ENCODE measurements at places on chromosomes 16 and 17.

- no peak for DNase-seq
Measured at GRCh38 chr16:30649725-30650368, 913 bp upstream of the PRR14 start.

DNA sequence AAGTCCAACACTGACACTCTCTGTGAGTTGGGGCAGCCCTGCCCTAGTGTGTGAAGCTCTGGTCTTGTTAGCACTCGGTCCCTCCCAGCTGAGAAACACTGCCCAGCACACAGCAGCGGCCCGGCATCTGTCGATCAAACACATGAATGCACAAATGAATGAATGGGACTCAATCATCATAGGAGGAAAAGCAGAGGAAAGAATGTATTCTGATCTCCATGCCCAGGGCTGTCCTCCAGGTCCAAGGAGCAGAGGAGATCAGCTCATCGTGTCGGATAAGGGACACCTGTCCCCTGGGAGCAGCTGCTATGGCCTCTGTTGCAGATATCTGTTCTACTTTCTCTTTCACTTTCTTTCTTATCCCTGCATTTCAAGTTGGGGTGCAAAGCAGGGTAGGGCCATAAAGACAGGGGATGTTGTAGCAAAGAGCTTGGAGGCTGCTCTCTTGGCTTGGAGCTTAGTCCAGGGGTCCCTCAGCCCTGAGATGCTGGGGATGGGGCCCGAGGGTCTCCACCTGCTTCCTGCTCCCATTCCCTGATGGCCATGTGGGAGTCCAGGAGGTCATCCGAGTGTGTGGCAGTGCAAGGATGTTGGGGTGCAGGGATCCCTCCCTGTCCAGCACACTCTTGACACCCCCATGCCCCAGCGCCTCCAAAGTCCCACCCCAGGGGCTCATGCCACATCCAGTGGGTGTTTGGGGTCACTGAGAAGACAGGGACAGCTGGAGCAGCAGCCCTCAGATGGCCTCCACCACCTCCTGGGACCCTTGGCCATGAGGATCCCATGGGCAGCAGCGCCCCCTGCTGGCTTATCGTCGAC lies 88.2 kb downstream of the IRF8 start:
- DNase-seq, result peak; percentile 14

DNA sequence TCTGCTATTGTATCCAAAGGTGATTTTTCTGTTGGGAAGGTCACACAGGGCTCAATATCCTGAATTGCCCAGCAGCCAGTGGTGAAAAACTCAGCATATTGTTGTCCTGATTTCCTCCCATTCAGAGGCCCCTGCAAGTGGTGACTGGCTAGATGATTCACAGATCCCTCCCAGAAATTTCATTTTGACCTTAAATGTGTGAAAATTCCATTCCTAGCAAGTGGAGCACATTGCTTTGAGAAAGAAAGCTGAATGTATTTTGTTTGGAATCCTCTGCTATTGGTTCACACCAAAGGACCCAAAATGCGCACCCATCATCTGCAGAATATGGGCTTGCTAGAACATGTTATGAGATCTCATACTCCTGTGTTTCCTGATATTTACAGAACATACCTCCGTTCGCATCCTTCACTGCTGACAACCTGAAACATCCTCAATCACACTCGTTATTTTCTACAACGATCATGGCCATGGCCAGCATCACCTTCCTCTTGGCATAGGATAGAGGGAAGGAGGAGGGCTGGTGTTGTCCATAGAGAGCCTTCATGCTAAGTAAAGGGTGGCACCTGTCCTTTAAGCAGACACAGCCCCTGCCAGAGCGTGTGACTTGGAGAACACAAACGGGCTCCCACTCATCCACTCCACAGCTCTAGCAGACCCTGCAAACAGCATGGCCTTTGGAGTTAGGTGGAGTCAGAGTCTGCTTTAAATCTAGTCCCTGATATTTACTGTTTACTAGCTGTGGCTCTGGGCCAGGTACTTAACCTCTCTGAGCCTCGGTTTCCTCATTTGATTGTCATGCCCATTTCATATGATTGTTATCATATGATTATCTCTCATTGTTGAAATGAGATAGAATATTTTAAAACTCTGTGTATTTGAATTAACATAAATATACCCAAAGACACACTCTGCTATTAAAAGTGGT lies 30.4 kb upstream of the NFAT5 start:
- DNase-seq, result no peak

GRCh38 chr16:56628486-56629350 lies 3.1 kb downstream of the MT1E start:
- DNase-seq, result no peak

- DNase-seq, result peak; percentile 35
Measured at GRCh38 chr17:48915459-48916282, 7.5 kb downstream of the UBE2Z start.

DNA sequence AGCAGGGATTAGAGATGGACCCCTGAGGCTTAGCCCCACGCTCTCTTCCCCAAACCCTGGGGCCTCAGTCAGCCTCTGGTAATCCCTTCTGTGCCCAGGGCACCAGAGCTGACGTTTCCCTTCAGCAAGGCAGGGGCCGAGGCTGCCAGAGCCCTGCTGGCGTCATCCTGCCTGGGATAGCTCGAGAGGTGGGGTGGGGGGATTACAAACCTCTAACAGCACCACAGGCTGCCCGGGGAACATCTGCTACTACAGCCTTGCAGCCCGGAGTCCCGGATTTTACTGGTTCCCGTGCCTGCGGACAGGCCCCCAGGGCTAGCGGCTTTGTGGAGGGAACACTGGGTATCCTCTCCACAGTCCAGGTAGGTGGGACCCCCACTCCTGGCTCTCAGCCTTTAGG lies at the start of gene AANAT:
AANAT (plus strand) TSS at position 238 of the 400 bp plus-strand sequence. CDS start 1,144 bp downstream, outside the sequence.
- no peak for DNase-seq

GRCh38 chr17:6787081-6787693 lies 11.2 kb downstream of the FBXO39 start:
- no peak for DNase-seq

DNA sequence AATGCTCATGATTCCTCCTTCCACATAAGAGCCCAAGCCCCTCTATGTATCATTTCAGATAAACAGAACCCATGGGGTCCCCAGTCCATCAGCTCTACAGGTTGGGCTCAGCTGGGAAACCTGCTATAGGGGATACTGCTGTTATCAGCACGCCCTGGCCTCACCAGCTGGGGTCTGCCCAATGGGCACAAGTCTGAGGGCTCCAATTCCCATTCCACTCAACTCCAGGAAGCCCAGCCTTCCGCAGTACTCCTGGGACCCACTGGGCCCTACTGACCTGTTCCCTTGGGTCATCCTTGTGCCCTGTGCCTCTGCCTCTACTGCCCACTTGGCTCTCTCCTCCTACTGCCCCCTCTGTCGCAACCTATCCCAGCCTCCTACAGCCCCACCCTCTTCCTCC lies 16.2 kb upstream of the XYLT2 start:
- DNase-seq, result no peak

DNA sequence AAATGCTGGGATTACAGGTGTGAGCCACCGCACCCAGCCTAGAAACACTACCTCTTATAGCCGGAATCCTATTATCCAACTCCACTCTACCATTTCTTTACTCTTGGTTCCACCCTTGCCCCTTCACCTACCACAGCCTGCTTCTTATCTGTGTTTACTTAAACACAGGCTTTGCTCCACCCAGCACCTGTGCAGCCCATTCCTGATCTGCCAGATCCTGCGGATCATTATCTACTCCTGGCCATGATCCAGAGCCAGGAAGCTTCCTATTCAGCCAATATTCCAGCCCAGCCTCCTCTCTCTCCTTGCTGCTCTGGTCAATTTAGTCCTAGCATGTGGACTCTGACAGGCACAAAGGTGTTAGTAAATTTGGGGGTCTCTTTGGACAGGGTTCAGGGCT lies 98.8 kb upstream of the MED13 start:
- no peak for DNase-seq

DNA sequence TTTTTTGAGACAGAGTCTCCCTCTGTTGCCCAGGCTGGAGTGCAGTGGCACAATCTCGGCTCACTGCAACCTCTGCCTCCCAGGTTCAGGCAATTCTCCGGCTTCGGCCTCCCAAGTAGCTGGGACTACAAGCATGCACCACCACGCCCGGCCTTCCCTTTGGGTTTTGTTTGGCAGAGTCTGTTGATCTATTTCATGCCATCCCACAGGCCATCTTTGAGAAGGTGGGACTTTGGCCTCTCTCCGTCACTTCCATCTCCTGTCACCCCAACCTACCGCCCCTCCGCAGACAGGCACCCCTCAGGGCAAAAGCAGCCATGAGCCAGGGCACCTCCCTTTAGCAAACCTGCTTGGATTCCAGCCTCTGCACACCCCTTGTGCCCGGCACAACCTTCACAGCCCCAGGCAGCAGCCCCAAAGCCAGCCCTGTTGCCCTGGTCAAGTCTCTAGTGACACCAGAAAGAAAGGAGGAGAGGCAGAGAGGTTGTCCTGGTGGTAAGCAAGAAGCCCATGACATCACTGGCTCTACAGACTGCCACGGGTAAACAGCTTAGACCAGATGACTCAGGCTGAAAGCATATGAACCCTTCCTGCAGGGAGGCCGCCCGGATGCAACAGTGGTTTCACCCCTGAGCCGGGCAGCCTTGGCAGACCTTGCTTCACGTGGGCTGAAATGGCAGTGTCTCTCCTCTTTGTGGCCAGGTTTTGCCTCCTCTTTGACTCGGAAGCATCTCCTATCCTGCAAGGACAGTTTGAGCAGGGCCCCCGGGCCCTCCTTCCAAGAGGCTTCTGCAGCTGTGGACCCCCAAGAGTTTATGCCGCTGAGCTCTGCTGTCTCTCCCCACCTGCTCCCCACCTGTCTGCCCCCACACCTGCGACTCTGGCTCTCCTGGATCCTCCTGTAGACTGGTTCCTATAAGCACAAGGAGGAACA lies 8.1 kb upstream of the TIMP2 start:
- peak; percentile 51 for DNase-seq

DNA sequence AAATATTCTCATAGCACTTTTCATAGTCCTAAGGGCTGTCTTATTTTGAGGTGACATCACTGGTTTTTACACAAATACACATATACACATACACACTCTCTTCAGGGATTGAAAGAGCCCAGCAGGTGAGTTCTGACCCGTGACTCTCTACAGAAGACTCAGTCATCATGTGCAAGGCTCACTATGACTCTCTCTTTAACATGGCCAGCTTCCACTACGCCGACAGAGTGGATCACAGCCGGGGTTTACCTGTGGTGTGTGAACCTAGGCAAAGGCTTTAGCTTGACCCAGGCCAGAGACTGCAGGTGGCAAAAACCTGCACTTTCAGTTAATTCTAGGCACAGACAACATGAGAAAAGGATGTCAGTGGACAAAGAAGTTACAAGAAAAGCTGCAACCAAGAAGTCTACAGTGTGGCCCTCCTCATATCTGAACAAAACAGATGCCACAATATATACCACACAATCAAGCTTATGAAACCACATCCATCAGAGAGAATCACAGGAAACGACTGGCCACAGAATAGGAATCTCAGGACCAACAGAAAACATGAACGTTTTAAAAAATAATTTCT lies 56.5 kb downstream of the CYTH1 start:
- no peak for DNase-seq

GRCh38 chr16:48546774-48547173 lies 63.2 kb downstream of the N4BP1 start:
- no peak for DNase-seq

DNA sequence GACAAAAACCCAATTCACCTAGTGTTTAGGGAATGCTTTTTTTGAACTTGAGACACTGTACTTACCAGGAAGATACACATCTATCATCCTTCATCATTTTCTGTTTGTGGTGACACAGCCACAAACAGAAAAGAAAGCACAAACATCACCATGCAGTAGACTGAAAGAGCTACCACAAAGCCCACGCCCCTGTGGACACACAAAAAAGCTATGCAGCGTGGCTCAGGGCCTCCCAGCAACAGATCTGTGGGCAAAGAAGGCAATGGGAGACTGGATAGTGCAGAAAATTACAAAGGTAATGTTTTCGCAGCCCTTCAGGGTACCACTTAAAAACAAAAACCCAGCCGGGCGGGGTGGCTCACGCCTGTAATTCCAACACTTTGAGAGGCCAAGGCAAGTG lies 9.6 kb downstream of the COTL1 start:
- peak; percentile 57 for DNase-seq

- no peak for DNase-seq
Measured at GRCh38 chr16:19994466-19995170, 79.1 kb downstream of the GPR139 start.

DNA sequence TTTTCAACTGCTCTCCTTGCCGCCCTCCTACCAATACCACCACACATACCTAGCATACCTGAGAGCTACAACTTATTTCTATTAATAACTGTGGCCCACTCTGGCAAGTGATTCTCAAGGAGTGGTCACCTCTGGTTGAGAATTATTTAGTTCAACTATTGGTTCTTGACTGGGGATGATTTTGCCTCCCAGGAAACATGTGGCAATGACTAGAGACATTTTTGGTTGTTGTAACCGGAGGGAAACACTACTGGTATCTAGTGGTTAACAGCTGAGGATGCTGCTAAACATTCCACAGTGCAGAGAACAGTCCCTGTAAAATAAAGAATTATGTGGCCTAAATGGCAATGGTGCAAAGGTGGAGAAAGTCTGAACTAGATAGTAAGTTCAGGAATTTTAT lies 96.7 kb downstream of the TRIM37 start:
- no peak for DNase-seq

DNA sequence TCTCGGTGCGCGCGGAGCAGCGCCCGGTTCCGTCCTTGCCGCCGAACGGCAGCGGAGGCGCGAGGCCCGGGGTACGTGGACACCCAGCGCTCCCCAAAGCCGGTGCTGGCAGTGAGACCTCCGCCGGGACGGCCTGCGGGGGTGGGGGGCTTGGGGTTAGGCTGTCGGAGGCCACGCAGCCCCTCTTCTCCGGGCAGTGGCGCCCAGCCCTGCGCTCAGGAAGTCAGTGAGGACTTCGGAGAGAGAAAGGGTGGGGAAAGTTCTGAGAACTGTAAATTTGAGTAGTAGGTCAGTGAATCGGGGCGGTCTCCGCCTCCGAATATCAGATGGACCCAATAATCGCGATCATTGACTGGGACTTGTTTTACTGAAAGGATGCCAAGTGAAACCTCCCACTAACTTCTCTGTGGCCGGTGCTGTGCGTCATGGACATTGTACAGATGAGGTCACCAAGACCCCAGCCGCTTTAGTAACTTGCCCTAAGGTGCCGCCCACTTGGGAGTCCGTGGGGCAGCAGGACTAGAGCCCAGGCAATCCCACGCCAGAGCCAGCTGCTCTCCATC lies 468 bp downstream of the IL4R start:
- no peak for DNase-seq

DNA sequence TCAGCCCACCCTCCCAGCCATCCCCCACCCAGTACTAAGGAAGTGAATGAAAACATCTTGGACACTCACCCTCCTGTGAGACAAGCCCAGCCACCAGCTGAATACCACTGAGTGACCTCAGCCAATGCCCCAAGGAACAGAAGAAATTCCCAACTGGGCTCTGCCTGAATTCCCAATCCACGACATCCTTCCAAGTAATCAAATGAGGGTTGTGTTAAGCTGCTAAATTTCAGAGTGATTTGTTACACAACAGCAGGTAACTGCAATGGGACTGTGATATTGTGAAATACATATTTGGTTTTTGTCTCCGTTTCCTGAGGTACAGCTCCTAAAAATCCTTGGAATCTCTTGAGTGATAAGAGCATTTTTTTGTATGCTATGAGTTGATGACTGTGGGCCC lies 578.7 kb upstream of the CDH11 start:
- no peak for DNase-seq

GRCh38 chr16:10970065-10970464 lies 25.7 kb downstream of the CLEC16A start:
- no peak for DNase-seq

All from CD4-positive, alpha-beta T cell treated with Interleukin-6 at 100 ng/mL for 8 hours (primary cell).